Suppressor macrophage treated with lipopolysaccharide for 1 hour (primary cell): ENCODE measurements at places on chromosomes 2 and 18.
A peak's percentile ranks its signal among the peaks of the same experiment; 100 is the strongest.

DNA sequence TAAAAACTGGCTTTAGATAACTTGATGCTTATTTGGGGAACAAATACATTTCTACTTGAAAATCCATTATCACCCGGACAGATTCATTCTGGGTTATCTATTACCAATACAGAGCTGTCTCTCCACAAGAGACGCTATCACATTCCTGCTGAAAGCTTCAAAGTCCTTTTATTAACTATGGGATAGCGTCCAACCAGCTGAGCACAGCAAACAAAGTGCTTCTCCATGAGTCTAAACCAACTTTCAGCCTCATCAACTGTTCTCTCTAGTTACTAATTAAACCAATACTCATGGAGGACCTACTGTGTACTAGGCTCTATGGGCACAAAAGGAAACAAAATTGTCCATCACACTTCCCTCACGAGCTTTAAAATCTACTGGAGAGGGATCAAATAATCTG, 132.8 kb downstream of the L3MBTL4 start:
- DNase-seq: no peak

DNA sequence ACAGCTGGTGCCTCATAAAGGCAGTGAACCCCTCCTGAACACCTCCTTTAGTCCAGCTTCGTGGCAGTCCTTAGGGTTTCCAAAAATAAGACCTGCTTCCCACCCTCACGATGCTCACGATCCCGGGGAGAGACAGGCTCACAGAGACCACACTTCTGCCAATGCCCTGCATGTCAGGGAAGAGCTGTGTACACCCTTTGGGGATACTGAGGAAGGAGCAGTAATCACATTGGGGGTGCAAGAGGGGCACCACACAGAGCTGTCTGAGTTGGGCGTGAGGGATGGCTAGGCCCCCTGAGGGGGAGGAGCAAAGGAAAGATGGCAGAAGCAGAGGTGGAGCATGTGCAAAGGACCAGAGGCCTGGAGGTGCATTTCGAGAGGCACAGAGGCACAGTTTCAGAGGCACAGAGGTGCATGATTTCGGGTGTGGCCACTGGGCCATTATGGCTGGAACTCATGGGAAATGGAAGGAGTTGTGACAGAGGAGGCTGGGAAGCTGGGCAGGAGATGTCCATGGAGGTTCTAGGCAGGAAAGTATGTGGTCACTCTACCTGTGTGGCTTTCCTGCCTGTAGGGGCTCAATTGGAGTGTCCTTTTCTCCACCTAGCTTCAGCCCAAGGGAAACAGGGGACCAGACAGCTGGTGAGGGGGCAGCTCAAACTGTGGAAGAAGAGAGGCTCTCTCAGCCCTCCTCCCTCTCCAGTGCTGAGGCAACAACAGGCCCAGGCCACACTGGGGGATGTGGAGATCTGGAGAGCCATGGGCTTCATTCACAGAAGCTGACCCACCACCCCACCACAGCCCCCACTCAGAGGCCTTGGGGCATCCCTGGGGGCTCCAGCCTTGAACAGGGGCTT, 115.9 kb downstream of the CAPN13 start:
- no peak for DNase-seq

DNA sequence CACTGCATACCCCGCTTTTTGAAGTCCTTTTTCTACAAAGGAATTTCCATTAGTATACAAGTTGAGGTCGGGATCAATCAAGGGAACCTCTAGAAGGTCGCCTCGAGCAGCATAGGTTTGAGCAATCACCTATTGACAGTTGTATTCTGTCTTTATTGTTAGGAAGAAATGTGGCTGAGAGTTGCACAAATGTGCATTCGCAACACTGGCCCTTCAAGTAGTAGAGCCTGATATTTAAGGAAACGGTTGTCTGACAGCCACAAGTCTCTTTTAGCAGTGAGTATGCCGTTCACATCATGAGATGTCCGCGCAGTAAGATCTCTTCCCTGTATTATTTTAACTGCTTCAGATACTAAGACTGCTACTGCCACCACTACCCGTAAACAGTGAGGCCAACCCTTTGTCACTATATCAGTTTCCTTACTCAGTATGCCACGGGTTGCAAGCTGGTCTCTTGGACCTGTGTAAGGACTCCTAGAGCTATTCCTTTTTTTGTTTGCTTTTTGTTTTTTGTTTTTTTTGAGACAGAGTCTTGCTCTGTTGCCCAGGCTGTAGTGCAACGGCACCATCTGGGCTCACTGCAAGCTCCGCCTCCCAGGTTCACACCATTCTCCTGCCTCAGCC, 10.0 kb upstream of the STARD7 start:
- DNase-seq: no peak

DNA sequence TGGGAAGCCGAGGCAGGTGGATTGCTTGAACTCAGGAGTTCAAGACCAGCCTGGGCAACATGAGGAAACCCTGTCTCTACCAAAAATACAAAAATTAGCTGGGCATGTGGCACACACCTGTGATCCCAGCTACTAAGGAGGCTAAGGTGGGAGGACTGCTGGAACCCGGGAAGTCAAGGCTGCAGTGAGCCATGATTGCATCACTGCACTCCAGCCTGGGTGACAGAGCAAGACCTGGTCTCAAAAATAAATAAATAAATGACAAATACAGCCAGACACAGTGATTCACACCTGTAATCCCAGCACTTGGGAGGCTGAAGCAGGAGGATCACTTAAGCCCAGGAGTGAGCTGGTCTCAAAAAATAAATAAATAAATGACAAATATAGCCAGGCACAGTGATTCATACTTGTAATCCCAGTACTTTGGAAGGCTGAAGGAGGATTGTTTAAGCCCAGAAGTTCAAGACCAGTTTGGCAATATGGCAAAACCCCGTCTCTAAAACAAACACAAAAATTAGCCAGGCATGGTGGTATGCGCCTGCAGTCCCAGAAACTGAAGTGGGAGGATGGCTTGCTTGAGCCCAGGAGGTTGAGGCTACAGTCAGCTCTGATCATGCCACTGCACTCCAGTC, 6.2 kb downstream of the KANSL3 start:
- no peak for DNase-seq

GRCh38 chr2:33791625-33792024, 192.5 kb upstream of the FAM98A start:
- no peak for DNase-seq

- peak; percentile 23 for DNase-seq
Measured at GRCh38 chr2:32947484-32948143, 861 bp downstream of the LTBP1 start.

DNA sequence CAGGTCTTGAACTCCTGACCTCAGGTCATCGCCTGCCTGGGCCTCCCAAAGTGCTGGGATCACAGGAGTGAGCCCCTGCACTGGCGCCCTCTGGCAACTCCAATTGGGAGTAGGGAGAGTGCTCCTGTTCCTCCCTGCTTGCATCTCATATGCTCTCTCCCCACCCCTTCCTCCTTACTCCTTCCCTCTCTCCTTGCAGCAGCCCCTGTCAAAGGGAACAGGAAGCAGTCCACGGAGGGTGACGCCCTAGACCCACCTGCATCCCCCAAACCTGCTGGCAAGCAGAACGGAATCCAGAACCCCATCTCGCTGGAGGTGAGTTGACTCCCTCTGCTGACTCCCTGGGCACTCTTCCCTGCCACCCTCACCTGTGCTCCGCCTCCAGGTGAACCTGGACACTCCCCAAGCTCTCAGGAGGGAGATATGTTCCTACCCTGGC, 10.7 kb downstream of the ARID5A start:
- DNase-seq: no peak

DNA sequence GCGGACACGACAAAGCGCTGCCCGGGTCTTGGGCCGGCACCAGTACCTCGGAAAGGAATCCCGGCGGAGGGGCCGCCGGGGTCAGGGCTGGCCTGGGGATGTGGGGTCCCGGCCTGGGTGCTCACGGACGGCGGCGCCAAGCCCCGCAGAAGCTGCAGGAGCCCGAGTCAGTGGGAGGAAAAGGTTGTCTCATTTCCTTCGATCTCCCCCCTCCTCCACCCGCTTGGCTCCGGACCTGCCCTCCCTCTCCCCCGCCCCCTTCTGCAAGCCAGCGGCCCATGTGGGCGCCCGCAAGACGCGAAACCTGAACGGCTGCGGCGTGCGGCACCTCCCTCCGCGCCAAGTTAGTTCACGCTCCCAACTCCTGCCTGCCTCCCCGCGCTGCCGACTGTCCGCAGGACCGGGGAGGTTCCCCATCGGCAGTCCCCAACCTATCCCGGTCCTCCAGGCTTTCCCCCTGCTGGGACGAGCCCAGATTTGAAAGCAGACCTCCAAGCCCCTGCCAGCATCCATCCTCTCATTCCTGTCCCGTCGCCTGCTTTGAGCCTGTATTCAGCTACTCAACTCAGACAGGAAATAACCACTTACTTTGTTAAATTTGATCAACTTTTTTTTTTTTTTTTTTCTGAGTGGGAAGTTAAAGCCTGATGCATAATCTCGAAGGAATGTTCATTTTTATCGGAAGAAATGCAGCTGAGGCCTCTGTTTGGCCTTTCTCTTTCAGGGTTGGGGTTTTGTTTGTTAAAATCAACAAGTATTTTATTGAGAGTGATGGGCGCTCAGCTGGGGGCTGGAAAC, at the start of gene EVA1A:
TSS of gene EVA1A (minus strand) at position 172 of the 798 bp plus-strand sequence. CDS start 42,799 bp downstream, outside the sequence.
- DNase-seq: no peak

- DNase-seq: peak; percentile 44
Measured at GRCh38 chr2:17658251-17658843, 95.3 kb downstream of the SMC6 start.

DNA sequence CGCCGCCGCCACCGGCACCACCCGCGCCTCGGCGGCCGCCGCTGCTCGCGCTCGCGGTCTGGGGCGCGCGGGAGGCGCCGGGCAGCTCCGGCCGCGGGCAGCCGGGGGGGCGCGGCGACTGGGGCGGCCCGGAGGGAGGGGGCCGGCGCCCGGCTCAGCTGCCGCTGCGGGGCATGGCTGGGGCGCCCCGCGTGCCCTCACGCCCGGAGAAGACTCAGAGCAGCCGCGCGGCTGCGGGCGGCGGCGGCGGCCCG, 295 bp downstream of the GAREM1 start:
- DNase-seq: no peak

DNA sequence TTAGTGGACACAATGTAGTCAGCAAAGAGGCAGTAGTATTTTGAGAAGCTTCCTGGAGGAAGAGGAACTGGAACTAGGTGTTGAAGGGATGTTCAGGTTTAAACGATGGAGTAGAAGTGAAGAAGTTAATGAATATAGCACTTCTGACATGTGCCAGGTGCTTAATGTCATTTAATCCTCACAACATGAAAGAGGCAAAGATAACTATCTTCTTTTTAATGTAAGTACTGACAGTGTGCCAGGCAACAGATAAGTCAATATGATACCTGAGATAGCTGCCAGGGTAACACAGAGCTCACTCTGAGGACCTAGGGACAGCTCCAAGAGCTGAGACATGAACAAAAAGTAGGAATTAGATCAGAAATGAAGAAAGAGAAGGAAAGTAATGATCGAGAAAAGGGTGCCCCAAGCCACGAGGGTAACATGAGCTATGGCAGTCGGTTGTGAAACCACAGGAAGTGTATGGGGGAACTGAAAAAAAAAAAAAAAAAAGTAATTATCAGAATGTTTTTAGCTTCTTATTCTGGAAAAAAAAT, 140.7 kb downstream of the RNF144A start:
- peak; percentile 64 for DNase-seq

GRCh38 chr2:68768461-68768860, 33.9 kb downstream of the ARHGAP25 start:
- no peak for DNase-seq

DNA sequence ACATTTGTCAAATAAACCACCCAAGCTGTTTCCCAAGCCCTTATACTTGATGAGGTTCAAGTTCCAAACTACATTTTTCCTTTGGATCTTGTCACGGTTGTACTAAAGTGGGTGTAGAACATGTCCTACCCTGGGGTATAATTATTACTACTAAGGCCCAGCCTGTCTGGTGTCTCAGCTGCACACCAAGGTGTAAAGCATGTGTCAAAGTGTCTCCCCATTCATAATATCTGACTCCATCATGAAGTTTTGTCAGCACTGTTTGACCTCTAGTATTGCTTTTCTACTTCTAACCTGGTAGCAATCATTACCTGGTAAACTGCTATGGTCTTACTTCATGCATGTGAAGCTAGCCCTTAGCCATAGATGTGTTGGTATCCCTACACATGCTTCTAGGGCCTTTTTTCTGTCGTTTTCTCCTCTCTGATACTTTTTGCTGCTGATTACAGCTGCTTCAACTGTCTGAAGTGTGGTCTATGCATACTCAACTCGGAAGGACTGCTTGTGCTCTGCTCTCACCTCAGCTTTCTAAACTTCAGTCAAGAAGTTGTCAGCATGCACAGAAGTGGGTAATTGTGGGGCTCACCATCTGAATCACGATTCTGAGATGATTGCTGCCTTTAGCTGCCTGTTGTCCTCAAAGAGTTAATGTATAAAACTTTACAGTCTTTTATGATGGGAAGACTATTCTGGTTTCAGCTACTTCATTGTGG, 445.7 kb upstream of the TRIB2 start:
- DNase-seq: no peak

DNA sequence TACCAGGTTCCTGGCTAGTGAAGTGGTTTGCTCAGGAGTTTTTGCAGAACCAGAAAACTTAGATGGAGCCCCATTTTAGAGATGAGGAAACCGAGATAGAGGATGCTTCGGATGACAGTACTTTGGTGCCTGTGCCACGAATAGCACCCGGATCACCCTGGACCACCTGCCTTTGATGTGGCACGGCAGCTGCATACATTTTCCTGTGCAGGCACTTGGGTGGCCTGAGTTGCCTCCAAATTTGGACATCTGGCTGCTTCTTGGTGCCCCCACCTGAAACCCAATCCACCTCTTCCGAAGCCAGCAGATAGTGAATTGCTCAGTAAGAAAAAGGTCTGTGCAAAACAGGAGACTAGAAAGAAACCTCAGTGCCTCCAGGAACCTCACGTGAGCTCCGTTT, 140.6 kb upstream of the ID2 start:
- DNase-seq: no peak

DNA sequence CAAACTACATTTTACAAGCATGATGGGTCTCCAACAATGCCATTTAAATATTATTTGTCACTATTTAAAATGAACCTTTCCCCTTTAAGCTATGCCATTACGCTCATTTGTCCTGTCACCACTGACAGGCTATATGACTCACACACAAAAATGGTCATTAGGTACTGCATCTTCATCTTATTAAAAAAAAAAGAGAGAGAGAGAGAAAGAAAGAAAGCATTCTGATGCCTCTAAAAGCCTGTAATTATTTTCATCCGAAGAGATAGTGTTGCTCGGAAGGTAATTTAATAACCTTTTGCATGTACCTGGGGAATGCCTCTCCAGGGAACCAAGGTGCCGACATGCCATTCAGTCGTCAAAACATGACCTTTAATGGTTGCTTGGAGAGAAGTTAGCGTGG, 226.7 kb downstream of the ARHGAP15 start:
- DNase-seq: no peak

DNA sequence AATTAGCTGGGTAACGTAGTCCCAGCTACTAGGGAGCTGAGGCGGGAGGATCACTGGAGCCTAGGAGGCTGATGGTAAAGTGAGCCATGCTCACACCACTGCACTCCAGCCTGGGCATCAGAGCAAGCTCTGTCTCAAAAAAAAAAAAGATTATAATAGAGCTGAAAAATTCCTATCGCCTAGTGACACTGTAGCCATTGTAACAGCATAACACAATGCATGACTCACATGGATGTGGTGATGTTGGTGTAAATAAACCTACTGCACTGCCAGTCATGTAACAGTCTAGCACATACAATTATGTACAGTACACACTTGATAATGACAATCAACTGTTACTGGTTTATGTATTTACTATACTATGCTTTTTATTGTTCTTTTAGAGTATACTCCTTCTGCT, 39.6 kb downstream of the MGAT4A start:
- no peak for DNase-seq

- DNase-seq: no peak
Measured at GRCh38 chr2:176569574-176569973, 300.3 kb downstream of the MTX2 start.
